Small intestine (tissue), 16 donors: ENCODE measurements at places on chromosomes 5 and 9. TPM values are rescaled to one million over a fixed set of nuclear protein-coding genes. Genes with fewer than 3 reads are reported as not detected.

DNA sequence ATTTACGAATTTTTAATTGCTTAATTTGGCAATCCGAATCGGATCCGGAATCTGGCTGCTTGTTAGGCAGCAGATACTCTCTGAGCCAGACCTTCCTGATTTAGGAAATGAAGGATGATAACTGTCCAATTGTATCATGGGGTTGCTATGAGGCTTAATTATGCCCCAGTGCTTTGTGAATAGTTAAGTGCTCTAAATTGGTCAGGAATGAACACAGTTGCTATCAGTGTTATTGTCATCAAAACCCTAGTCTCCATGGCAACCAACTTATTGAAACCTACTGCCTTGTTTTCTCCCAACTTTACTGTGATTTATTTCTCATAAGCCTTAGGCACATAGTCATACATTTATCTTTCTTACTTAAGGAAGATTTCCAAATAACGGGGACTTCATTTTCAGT, 47.9 kb downstream of the MAMDC2 start:
- no peak for DNase-seq

DNA sequence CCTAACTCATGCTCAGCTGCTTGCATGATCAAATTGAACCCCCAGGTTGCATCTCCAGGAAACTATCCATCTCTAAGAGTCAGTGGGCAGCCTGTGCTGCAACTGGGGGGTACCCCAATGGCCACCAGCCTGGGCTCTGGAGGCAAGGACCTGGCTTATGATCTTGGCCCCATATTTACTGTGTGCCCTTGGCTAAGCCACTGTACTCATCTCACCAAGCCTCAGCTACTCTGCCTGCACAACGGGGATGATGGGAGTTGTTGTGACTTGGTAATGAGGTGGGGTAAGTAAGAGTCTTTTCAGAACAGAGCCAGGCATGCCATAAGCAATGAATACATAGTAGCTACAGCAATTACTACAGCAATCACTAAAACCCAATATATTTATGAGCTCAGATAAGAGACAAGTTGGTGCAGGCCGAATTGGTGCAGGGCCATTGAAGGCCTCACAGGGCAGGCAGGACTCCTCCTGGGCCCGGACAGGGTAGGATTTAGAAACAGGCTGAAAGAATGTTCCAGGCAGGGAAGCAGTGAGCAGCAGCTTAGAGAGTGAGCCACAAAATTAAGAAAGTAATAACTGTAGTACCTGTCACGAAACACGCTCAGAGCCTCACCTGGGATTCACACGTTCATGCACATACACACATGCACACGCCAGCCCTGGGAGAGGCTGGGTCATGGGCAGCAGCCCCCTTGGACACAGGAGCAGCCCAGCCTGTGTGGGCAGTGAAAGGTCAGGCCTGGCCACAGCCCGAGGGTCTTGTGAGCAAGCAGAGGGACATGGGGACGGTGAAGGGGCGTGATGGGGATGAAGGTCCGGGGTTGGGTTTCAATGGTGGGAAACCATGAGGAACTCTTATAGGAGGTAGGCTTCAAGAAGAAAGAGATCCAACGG, 74.1 kb downstream of the PAX5 start:
- no peak for DNase-seq

- no peak for DNase-seq
Observed at GRCh38 chr9:93369686-93370085, 81.8 kb upstream of the FAM120A start.

- no peak for DNase-seq
Observed at GRCh38 chr9:26604076-26604662, 288.4 kb downstream of the CAAP1 start.

DNA sequence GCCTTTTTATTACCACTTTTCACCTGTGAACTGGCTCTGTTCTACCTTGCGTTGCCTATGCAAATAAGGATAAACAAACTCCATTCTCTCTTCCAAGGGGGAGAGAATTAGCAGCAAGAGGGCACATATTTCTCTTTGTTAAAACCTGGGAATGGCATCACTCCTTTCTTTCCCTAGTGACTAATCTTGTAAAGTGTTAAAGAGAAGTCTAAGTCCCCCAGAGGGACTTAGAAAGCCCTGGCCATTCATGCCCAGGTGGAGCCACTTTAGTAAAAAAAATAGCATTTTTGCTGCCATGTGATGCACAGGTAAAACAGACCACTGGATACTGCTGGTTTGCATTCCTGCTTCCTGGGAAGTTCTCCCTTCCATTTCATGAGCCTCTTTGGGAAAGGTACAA, 148.4 kb downstream of the MAN2A1 start:
- DNase-seq = no peak

The KDM3B gene
- 26.8 TPM for polyA plus RNA-seq

The SLC45A2 gene
- not detected for polyA plus RNA-seq

The NEURL1B gene
- polyA plus RNA-seq = 21.0 TPM

The EGFLAM gene
- polyA plus RNA-seq = 1.9 TPM

The ACOT12 gene
- polyA plus RNA-seq = 0.22 TPM

The PKD2L2 gene
- not detected for polyA plus RNA-seq
